Lung (tissue), 17 donors: ENCODE measurements at places on chromosomes 4 and X.
A peak's percentile ranks its signal among the peaks of the same experiment; 100 is the strongest.

DNA sequence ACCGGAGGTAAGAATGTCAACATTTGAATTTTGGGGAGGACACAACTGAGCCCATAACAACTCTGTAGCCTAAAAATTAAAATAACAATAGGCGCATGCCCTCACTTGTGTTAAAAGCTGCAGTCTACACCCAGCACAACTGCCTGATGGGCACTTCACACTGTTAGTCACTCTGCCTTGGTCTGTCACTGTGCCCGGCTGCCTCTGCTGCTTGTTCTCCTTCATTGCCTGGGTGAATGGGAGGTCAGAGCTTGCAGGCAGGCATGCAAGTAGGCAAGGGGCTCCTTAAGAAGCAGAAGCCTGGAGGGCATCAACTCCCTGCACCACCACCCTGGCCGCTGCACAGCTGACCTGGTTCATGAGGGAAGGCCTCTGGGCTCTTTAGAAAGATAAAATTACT lies 374.8 kb downstream of the MID1IP1 start:
- no peak for DNase-seq

GRCh38 chr4:137674066-137674465 lies 141.8 kb upstream of the PCDH18 start:
- DNase-seq: no peak

DNA sequence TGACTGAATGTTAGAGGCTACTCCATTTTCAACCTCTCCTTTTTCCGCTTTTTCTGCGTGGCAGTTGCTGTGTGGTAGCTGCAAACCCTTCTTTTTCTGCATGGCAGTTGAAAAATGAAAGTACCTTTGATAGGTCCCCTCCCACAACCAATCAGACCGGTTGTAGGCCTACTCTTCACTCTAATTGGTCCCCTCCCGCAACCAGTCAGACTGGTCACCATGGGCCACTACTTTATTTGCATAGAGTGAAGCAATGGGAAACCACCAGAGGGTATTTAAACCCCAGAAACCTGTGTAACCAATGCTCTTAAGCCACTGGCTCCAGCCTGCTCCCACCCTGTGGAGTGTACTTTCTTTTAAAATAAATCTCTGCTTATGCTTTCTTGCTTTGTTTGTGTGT lies 877.8 kb downstream of the FAM133A start:
- DNase-seq: no peak

DNA sequence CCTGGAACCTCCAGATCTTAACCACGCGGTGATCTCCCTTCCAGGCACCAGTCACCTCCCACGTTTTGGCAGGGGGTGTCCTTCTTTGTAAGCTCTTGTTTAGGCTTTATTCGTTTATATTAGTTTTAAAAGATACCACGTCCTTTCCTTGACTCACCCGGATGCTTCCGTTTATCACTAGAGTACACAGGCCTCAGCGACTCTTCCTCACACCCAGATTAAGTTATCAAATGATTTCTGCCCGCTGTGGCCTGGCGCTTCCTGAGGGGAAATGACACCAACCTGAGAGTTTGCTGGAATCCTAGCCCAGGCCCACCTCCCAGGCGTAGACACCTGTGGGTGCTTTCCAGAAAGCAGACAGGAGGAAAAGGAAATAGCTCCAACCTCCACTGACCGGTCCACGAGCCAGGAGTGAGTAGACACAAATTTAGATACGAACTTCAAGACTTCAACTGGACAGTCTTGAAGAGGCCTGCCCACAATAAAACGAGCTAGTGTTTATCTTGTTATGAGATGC lies 756 bp upstream of the ADAMTS3 start:
- no peak for DNase-seq

GRCh38 chr4:973431-974397 lies at the start of gene DGKQ:
DGKQ (minus strand) TSS chr4:973569; CDS start chr4:973482, 87 bp downstream.
- peak; percentile 80 for DNase-seq

DNA sequence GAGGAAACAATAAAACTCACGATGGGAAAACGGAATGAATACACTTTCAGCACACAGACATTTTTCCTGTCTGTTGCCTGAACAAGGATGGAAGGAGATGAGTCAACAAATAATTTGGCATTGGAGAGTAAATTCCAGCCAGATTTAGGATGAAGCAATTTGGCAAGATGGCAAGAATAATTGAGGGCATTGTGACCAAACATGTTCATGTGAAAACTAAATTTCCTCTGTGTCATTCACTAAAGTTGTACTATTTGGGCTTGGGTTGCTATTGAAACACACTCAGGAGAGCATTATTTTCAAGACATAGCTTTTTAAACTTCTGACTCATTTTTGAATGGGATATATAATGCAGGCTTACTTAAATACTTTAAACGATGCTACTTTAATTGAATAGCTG lies 1614.4 kb downstream of the PCDH19 start:
- DNase-seq: no peak

- peak; percentile 64 for DNase-seq
These were observed 158.2 kb upstream of the MAP3K15 start for GRCh38 chrX:19673375-19674040.

- no peak for DNase-seq
These were observed 78.0 kb upstream of the CLNK start for GRCh38 chr4:10762561-10762960.

GRCh38 chr4:78095081-78095480 lies 38.0 kb downstream of the FRAS1 start:
- DNase-seq: peak; percentile 62

GRCh38 chrX:129092242-129092641 lies 431.0 kb downstream of the SMARCA1 start:
- peak; percentile 13 for DNase-seq

DNA sequence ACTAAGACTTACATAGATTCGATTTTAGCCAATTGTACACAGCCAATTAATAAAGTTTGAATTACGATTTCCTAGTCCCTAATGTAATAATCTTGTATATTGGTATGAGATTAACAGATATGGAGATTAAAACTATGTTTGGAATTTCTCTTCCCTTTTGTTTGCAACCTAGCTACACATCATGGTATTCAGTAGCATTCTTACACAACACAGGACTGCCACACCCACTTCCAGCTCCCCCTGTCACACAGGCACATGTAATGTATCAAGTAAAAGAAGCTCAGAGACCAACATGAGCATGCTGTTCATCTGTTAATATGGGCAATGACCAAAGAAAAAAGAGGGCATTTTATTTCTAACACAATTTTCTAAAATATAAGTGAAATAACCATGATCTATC lies 12.8 kb downstream of the SLC6A14 start:
- DNase-seq: no peak

GRCh38 chr4:43754566-43754965 lies 694.0 kb downstream of the KCTD8 start:
- DNase-seq: no peak

- DNase-seq: no peak
These were observed 118.3 kb downstream of the RELL1 start for GRCh38 chr4:37567836-37568235.

DNA sequence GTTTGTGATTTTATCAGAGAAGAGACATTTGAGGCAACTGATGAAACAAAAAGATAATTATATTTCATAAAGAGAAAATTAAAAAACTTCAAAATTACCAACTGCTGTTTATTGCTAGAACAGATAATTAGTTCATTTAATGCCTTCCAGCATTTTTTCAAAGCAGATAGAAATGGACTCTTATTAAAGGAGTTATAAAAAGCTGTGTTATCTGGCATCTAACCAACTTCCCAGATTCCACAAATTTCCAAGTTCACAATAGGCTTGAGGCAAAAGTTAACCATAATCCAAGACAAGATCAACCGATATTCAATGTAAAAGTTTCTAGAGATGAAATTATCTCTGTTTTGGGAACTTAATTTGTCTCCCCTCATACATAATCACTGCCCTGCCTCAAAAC lies 152.4 kb downstream of the TSPAN5 start:
- DNase-seq: no peak

DNA sequence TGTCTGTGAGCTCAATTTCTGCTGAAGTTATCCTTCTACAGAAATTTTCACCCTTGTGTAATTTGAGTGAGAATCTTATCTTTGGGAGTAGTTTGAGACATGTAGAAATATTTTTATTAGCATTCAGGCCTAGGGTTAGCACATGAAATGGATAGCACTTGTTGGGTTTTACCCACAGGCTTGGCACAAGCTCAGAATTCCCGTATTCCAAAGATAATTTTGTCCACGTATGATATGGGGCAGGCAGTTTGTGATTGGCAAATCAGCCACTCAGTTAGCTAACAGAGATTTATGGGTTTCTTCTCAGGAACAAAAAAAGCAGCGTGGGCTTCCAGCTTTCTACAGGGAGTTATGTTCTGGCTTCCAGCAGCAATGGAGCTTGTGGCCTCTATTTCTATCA lies 117.9 kb upstream of the DCAF8L1 start:
- DNase-seq: no peak

GRCh38 chr4:151709587-151709986 lies 51.2 kb downstream of the GATB start:
- DNase-seq: no peak

DNA sequence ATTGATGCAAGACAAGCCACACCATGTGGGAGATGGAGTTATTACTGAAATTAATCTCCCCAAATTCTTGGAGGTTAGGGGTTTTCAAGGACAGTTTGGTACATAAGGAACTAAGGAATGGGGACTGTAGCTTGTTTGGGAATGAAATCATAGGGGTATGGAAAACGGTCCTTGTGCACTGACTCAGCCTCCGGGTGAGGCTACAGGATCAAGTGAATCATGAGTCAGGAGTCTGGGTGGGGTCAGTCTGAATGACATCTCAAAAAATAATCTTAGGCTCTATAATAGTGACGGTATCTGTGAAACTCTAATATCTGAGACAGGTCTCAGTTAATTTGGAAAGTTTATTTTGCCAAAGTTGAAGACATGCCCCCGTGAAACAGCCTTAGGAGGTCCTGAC lies 128.5 kb upstream of the CYSLTR1 start:
- no peak for DNase-seq

DNA sequence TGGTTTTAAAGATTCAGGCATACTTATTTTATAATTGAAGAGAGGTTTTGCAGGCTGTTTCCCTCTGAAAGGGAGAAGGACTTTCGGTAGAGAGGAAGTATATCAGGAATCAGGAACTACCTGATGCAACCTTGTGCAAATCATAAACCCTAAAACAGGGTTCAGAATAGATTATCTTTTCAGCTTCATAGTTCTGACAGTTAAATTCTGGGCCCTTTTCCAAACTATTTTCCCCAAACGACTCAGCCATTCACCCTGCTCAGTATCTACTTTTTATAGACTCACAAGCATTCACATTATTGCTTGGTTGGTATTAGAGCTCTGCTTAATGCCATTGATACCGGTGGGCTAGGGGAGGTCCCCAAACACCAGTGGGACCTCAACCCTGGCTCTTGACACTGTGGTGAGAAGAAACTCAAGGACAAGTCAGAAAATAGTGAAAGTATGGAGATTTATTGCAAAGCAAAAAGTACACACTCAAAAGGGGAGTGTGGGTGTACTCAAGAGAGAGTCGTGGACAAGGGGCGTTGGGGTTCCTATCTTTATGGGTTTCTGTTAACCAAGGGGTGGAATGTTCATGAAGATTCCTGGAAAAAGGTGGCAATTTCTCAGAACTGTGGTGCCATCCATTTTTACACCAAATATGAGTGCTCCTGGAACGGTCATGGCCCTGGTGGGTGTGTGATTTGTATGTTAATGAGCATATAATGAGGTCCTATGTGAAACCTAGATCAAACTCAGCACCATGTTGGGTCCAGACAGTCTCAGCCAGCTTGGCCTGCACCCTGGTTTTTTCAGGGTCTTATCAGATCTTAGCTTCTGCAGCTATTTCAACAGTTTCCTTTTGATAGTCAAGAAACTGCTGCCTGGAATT lies 238.3 kb downstream of the DCLK2 start:
- DNase-seq: no peak

GRCh38 chrX:71017396-71017939 lies 50.7 kb downstream of the SNX12 start:
- DNase-seq: no peak

GRCh38 chr4:52825460-52826090 lies 36.5 kb upstream of the RASL11B start:
- DNase-seq: peak; percentile 37

GRCh38 chr4:139773560-139774318 lies 108.1 kb downstream of the MGST2 start:
- no peak for DNase-seq

DNA sequence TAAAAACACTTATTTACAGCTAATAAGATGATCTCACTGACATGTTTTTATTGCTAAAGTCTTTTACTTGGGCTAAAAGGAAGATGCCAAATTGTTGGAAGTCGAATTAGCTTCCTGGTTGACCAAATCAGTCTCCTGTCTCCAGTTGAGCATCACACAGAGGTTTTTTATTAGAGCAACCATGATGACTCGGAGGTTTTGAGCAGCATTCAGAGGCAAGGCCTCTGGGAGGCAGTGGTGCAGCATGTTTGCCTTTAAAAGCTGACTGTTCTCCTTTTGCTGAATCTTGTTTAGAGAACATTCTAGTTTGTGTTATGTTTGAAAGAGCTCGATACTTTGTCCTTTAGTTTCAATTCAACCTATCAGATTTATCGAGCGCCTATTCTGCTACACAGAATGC lies 2.1 kb downstream of the UCHL1 start:
- DNase-seq: peak; percentile 58

GRCh38 chr4:123121241-123121907 lies 199.0 kb upstream of the NUDT6 start:
- DNase-seq: no peak

GRCh38 chr4:61214680-61215079 lies 14.6 kb downstream of the ADGRL3 start:
- no peak for DNase-seq

GRCh38 chr4:80036306-80036705 lies 36.7 kb downstream of the ANTXR2 start:
- DNase-seq: no peak

DNA sequence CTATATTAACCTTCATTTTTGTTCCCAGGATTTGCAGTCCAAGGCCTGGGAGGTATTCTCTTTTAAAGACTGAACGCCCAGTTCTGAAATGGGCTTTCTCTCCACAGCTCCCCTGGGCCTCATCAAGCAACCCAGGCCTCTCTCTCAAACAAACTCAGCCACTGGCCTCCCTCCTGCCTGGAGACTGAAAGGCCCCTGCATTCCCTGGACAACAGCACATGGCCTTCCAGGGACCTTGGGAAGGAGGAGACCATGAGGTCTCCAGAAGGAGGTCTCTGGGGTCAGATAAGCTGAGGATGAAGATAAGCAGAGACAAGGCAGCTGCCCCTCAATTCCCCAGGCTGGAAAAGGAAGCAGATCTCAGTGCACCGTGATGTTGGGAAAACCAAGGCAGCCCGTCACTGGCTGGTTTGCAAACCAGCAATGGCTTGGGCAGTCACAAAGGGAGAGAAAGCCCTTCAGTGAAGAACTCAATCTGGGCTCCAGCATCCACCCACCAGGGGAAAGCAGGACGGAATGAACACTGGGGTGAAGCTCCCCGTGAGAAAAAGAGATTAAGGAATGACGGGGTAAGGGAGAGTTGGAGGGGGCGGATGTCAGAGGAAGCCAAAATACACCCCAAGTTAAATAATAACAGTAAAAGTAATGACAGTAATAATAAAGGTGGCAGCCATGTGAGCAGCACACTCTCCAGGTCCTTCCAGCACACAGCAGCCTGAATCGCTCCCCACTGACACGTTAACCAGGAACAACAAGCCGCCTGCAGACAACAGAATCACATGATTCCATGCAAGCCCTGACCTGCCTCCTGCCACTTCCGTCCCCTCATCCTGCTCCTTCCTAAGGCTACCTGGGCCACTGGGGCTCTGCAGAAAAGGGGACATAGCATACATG lies 22.3 kb downstream of the AMOT start:
- no peak for DNase-seq
